ENCODE measurements at places on chromosomes 11 and 22.
A peak's percentile ranks its signal among the peaks of the same experiment; 100 is the strongest.

DNA sequence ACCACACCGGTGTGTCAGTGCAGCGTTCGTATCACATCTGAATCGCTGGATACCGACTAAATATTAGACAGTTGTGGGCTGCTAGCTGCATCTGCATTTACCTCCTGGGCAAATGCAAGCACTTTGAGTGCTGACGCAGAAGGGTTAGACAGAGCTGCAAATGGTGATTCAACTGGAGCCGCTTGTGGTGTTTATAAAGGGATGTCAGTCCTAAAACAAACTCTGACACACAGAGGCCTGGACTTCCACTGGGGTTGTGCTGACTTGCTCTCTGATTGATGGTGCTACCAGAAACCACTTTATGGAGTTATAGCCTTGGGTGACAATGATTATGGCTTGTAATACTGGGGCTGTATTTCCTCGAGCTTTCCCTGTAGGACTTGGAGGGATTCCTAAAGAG, 374.4 kb downstream of the NTM start:
- peak; percentile 92 for DNase-seq

DNA sequence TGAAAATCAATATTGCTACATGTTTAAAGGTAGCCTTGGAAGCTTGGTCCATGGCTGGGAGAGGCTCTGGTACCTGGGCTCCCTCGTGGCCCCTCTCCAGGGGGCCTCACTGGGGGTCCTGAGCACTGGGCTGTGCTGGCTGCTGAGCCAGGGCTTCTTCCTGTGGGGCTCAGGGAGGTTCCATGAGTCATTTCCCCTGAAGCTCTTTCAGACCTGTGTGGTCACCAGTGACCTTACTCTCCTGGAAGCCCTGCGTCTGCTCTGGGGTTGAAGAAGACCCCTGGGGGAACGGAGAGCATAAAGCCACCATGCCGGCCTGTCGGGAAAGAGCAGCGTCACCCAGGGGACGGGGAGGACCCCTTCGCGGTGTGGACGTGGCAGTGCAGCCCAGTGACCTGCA, 389.0 kb downstream of the TBC1D22A start:
- DNase-seq: peak; percentile 60

GRCh38 chr11:114566276-114566675, 6.6 kb upstream of the NXPE1 start:
- DNase-seq: no peak

DNA sequence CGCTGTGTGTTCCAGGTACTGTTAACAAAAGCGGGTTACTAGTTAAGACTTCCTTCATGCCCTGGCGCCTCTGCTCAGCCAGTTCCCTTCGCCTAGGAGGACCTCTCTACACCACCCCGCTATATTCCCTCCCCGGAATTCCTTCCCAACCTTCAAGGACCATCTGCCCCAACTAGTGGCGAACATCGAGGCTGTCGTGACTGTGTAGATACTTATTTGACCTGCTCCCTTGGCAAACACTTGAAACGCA, 450 bp upstream of the BCL2L13 start:
- no peak for DNase-seq

GRCh38 chr11:29879560-29879959, 137.3 kb downstream of the KCNA4 start:
- no peak for DNase-seq

GRCh38 chr11:62728171-62728988, at the start of gene TTC9C:
Gene TTC9C, plus strand, starts transcription at chr11:62728486. Its CDS starts 363 bp downstream, at chr11:62728849.
- DNase-seq: peak; percentile 88

- DNase-seq: peak; percentile 25
These were observed 561 bp downstream of the TRMT112 start for GRCh38 chr11:64316672-64317324.

GRCh38 chr22:25366408-25366807, 147.0 kb downstream of the CRYBB2 start:
- DNase-seq: no peak
